Fibroblast of villous mesenchyme (primary cell): ENCODE measurements at places on chromosomes 1 and 21. TPM values are rescaled to one million over a fixed set of nuclear protein-coding genes. Genes with fewer than 3 reads are reported as not detected.

DNA sequence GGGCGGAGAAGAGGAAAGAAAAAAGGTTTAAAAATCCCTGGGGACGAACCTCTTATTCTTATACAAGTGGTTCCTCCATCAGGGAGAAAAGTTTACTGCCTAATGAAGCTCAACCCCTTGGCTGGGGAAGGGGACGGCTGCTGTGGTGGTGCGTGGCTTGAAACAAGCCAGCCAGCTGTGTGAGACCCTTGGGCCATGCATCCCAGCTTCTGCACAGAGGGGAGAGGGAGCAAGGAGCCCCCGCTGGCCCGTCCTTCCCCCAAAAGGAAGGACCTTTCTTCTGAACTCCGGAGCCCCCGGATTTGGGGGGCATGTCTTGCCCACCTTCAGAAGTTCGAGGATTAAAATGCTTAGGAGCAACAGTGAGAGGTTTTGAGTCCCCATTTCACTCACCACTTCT lies 67.3 kb downstream of the STUM start:
- DNase-seq = no peak

DNA sequence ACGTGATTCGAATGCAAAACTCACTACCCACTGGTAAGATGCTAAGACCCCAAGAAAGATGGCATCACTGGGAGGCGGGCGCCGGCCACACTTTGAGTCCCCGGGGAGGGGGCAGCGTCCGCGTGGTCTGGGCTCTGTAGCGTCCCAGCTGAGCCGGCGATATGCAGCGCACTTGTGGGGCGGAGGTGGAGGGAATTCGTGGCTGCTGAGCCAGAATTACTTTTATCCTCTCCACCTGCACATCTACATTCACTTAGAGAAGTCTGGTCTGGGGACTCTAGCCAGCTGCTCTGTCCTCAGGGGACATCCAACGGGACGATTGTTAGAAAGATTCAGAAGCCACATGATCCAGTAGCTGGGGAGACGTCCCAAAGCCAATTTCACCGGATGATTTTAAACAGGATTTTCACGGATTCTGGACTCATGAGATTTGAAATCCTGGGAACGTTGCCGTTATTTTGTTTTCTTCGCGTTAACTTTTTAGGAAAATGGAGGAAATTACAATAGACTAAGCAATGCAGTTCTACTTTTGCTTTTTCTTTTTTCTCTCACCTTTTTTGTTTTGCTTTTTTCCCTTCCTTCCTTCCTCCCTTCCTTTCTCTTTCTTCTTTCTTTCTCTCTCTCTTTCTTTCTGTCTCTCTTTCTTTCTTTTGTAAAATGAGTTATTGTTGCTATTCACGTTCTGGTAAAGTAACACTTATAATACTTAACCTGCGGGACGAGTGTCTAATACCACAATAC lies 1.3 kb downstream of the JAM2 start:
- no peak for DNase-seq

DNA sequence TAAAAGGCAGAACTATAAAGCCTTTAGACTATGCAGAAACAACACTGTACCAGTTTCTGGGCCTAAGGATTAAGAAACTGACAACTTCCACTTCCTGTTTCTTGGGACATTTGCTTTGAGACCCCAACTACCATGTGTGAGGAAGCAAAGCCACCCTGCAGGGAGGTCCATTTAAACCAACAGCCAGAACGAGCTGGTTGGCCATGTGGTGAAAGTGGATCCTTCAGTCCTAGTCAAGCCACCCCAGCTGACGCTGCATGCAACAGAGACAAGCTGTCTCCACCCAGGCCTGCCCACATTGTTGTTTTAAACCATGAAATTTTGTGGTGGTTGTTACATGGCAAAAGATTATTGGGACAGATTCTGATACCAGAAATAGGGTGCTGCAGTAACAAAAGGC lies 31.8 kb upstream of the SLFNL1 start:
- DNase-seq = no peak

DNA sequence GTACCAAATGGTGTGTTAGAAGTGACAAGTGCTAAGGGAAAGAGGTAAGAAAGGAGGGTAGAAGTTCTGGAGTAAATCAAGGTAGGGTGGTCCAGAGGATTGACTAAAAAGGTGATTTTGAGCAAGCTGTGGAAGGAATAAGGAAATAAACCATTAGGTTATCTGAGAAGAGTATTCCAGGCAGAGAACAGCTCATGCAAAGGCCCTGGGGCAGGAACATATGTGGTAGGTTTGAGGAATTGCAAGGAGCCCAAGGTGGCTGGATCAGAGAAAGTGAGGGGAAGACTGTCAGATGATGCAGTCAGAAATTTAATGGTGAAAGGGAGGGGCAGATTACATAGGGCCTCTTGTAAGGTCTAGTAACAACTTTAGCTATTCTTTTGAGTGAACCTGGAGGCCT lies 302.6 kb downstream of the PBX1 start:
- no peak for DNase-seq

The TSPAN2 gene
- total RNA-seq = under 0.01 and 0.97 TPM in 2 replicates

The OR10J1 gene
- total RNA-seq = not detected in 2 replicates
